Spinal cord (tissue), 10 donors: ENCODE measurements at places on chromosomes 13 and 19.
A peak's percentile ranks its signal among the peaks of the same experiment; 100 is the strongest.

DNA sequence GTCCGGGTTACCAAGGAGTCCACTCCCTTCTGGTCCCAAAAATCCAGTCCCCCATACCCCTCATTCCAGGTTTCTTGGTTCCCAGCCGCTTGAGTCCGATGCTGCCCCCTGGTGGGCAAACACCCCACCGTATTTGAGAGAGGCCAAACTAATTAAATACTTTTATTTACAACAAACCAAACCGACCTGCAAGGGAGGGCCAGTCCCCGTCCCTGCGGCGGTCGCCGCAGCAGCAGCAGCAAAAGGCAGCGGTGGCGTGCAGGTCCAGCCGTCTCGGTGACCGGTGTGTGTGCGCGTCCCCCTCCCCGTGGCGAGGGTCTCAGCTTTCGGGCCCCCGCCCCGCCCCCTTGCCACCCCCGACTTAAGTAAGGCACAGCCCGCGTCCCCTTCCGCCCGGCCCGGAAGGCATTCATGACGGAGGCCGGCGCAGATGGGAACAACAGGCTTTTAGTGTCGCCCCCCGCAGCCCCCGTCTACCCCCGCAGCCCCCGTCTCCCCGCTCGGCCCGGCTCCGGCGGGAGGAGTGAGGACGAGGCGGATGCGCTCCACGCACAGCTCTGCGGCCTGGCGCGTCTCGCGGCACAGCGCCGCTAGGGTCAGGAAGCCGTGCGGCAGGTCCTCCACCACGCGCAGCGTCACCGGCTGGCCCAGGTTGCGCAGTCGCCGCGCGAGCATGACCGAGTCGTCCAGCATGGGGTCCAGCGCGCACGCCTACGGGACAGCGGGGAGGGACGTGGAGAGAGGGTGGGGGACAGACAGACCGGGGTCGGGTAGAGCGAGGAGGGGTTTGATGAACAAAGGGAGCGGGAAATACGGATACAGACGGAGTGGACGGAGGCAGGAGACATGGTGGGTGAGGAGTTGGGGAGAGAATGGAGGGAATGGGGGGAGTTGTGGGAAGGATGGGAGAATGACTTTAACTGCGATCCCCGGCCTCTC is 11.5 kb upstream of the CNFN start:
- DNase-seq = peak; percentile 71

DNA sequence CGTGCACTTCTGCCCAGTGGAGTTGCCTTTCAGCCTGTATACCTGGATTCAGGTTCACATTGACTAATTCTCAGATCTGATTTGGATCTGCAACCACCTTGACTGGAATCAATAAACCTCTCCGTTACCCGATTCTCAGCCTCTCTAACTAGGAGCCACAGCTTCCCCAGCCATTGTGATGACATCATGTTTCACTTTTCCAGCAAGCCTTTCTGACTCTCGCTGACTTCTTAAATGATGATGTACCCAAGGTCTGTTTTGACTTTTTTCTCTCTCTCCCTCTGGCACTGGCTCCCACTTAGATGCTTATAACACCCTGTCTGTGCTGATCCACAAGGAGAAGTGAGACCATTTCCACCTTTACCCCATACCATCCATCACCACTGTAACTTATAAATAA is 13.5 kb upstream of the FAM124A start:
- DNase-seq = no peak

DNA sequence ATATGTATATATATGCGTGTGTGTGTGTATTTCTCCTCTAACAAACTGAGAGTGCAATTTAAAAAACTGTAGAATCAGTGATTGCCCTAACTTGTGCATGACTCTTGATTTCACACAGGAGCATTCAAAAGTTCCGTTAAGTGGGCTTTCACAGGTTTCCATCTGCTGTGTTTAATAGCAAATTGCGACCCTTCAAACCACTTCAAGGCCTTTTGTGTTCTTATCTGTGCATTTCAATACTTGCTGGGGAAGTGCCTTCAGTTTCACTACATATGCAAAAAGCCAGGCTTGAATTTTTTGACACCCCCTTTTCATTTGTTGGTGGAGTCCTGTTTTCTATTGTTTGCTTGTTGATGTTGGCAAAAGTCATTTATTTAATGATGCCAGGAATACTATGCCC is 158.0 kb downstream of the TM9SF2 start:
- no peak for DNase-seq

DNA sequence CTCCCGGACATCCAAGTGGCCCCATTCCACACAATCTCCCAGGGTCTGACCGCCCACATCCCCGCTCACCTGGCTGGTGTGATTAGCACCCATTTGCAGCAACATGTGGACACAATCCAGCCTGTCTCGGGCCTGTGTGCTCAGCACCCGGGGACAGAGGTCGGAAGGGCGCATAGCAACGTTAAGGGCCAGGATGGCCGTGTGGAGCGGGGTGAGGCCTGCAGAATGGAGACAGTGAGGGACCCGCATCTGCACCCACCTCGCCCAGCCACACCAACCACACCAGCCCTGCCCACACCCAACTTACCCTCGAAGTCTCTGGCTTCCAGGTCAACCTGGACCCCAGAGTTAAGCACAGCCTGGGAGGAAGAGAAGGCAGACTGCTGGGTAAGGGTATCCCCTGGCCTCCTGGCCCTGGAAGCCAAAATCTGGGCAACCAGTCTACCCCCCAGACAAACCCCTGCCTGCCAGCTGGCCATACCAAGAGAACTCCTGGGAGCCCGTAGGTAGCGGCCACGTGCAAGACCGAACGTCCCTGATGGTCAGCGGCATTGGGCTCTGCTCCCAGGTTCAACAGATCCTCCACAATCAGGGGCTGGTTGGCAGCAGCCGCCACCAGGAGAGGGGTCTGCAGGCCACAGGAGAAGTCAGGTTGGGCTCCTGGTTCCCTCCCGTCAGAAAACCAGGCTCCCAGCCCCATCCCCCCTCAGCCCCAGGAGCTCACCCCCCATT is 4.3 kb downstream of the NFKBID start:
- DNase-seq = no peak

DNA sequence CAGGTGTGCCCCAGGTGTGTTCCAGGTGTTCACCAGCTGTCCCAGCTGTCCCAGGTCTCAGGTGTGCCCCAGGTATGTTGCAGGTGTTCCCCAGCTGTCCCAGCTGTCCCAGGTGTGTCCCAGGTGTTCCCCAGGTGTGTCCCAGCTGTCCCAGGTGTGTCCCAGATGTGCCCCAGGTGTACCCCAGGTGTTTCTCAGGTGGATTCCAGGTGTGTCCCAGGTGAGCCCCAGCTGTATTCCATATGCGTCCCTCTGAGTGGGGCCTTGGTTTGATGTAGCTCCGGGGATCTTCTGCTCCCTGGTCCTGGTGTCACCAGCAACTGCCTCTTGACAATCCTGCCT is 719 bp upstream of the GRK1 start:
- no peak for DNase-seq

DNA sequence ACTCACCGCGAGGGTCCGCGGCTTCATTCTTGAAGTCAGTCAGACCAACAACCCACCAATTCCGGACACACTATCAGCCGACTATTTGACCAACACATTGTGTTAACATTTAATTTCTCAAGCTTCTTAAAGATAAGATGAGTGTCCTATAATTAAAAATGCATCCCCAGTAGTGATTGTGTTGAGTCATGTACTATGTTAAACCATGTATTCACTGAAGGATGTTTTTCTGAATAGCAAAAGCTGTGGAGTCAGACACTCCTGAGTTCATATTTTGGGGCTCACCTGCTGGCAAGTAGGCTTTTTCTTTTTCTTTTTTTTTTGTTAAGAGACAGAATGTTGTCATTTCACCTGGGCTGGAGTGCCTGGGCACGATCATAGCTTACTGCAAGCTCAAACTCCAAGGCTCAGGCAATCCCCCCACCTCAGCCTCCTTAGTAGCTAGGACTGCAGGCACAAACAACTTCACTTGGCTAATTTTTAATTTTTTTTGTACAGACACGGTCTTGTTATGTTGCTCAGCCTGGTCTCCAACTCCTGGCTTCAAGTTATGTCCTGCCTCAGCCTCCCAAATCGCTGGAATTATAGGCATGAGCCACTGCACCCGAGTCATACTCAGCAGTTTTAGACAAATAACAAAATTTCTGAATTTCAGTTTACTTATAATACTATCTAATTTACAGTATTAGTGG is 606.9 kb downstream of the PCDH9 start:
- no peak for DNase-seq

GRCh38 chr13:24495151-24495729 is 17.3 kb downstream of the PARP4 start:
- no peak for DNase-seq

GRCh38 chr13:112131081-112131712 is 64.2 kb downstream of the SOX1 start:
- no peak for DNase-seq

GRCh38 chr19:10420444-10421239 is at the start of gene PDE4A:
TSS of gene PDE4A (plus strand) at chr19:10420538. CDS start at chr19:10420765, 227 bp downstream.
- no peak for DNase-seq

DNA sequence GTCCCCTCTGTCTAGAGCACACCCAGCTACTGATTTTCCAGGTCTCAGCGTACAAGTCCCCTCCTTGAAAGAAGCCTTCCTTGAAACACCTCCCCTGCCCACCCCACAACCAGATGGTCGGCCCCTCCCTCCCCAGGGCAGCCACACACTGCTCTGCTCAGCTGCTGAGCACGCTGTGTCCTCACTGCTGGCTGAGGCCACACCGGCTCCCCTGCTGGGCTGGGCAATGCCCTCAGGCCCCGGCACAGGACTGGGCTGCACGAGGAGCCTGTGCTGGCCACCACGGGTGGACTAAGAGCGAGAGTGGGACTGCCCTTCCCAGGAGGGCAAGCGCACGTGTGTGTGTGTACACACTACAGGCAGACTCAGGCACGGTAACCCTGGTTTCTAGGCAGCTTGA is 11.8 kb upstream of the RSPH6A start:
- DNase-seq = no peak

DNA sequence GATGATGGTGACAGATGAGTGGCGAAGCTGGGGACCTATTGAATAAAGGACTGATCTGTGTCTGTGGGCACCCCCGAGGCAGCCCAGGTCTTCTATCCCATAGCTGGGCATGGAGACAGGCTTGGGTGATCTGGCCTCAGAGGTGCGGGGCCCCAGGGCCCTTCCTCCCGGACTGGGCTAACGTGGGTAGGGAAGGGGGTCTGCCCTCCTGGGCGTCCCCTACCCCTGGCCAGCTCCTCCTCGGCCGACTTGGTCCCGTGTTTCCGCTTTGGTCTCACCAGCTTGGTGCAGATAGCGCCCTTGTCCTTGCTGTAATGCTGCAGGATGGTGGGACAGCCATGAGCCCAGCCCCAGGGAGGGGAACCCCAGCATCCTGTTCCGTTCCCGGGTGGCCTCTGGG is 3.3 kb downstream of the MATK start:
- no peak for DNase-seq

GRCh38 chr19:19420570-19421298 is 15.3 kb downstream of the GATAD2A start:
- DNase-seq = no peak

GRCh38 chr19:43464134-43464775 is 1.2 kb downstream of the LYPD3 start:
- no peak for DNase-seq

GRCh38 chr19:44702551-44703176 is 3.7 kb downstream of the CEACAM16 start:
- no peak for DNase-seq

GRCh38 chr19:18502246-18502637 is 19.6 kb downstream of the ELL start:
- no peak for DNase-seq

GRCh38 chr19:45922281-45922680 is 7.7 kb upstream of the NANOS2 start:
- DNase-seq = no peak

GRCh38 chr19:17718947-17719711 is at the start of gene MAP1S:
TSS of gene MAP1S (plus strand) at chr19:17719480. CDS start at chr19:17719503, 23 bp downstream.
- peak; percentile 48 for DNase-seq

DNA sequence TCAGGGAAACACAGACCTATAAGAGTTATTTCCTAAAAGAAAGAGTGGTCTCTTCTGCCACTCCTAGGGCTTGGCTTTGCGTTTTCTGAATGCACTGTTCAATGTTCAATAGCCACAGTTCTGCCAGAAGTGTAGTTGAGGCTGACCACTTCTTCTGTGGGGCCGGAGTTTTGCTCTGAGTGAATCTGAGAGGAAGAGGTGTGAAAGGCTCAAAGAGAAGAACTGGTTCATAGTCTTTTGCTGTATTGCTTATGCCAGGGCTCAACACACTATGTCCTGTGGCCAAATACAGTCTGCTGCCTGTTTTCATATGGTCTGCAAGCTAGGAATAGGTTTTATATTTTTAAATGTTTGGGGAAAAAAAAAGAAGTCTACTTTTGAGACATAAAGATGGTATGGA is 128.2 kb downstream of the STOML3 start:
- no peak for DNase-seq

GRCh38 chr19:47598407-47599349 is 10.3 kb upstream of the BICRA start:
- no peak for DNase-seq
